ENCODE measurements at places on chromosomes 7 and 10.

DNA sequence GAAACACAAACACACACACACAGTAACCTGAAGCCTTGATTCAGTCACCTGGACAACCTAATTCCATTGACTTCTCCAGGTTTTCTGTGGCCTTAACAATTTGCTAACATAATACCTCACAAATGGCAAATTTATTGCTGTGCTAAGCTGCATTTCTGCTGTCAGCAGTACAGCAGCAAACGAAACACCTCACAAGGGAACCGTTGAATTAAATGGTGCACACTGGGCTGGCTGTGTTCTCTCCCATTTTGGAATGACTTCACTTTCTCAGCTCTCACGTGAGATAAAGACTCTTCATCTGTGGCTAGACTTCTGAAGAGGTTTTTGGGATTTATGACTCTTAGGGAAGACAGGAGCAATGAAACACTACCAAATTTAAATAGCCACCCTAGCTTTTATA is 152.5 kb downstream of the GPR158 start:
- DNase-seq: no peak

GRCh38 chr7:72057796-72058195 is 354.3 kb downstream of the CALN1 start:
- no peak for DNase-seq

DNA sequence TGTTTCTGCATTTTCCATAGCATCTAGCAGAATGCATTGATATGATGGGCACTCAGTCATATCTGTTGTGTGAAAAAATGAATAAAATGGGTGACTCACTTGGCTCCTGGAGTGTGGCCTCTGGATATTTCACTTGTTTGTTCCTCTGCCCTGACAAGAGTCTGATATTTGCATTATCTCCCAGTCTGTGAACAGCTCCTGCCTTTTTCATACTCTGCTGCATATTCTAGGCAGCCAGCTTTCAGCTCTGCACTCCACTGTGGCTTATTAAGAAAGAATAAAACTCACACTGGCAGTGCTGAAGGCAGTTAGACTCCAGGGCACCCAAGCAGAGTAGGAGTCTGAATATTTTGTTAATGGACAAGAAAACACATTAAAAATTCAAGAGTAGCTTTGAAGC is 623.9 kb downstream of the SORCS1 start:
- DNase-seq: no peak

DNA sequence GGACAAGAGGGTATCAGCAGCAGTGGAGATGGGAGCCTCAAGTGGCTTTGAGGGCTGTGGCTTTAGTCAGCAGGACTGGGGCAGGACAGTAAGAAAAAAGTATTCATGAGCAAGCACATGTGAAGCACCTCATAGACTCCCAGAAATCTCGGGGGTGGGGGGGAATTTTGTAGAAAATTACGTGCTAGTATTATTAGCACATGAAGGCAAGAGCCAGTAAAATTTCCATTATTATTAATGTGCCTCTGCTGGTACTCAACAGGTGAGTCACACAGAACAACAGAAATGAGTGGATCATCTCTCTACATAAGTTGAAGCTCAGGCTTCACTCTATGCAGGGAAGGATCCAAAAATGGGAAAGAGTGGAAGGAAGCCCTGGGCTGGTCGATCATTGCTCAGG is 114.5 kb downstream of the MYOF start:
- DNase-seq: no peak

- DNase-seq: no peak
These were observed 81.7 kb upstream of the HECTD2 start for GRCh38 chr10:91328320-91328984.

DNA sequence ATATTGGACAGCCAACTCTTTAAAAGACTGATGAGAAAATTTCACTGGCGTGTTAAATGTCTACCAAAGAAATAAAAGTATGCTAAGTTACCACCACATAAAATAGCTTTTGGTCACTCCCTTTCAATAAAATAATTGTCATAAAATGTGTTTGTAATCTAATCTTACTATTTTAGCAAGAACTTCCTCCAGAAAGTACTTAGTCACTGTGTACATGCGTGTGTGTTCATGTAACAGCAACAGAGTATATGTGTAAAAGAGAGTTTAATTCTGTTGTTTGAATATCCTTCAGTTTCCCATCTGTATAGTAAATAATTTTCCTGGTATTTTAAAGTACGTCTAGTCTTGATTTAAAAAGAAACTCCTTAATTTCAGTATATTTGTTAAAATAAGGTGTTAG is 35.0 kb upstream of the WASL start:
- no peak for DNase-seq

DNA sequence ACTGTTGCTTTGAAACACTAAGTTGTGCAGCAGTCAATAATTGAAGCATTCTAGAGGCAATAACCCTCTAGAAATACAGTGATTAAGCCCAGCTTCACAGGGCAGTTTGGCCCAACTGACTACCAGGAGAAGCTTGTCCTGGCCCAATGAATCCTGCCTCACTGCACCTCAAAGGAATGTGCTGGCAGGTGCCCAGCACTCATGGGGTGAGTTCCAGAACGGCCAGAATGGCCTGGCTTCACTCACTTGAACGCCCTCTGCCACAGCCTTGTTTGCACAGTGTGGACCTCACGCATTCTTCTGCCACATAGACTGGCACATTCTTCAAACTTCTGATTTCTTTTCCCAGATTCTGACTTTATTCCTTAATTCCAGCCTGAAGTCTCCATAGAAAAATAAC is 6.6 kb upstream of the ITIH2 start:
- no peak for DNase-seq

Data from nephron progenitor cell (in vitro differentiated cells).